ENCODE measurements at places on chromosomes 2 and 18. TPM values are rescaled to one million over a fixed set of nuclear protein-coding genes. Genes with fewer than 3 reads are reported as not detected.

DNA sequence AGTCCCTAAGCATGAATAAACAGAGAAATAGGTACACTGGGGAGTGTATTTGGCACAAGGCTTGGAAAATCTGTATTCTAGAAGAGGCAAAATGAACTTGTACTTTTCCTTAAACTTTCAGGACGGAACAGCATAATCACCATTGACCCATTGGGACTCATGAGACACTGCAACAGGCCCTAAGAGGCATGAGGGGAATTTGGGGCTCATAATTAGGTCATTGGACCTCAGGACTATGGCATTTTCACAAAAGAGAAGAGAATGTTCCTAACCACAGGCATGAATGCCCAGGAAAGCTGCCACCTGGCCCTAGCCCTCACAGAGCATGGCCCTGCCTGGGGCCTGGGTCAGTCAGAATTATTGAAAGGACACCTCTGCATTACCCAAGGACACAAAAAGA is 67.9 kb upstream of the PIK3C3 start:
- no peak for DNase-seq

- no peak for DNase-seq
These were observed 40.3 kb upstream of the RALBP1 start for GRCh38 chr18:9435041-9435440.

DNA sequence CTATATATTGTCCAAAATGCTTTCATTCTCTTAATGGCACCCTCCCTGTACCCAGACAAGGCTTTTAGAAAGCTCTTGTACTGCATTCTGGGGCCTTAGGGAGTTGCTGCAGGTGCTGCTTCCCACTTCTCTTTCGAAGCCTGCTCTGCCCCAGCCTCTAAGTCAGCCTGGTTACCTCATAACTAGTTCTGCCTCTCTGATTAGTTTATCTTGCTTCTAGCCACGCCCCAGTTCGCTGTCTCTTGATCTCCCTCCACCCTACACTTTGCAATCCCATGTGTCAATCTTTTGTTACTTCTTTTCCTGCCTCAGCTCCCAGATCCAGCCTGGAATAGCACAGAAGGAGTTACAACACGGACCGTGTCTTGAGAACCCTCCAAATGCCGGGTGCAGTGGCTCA is 13.8 kb upstream of the NCOA1 start:
- no peak for DNase-seq

- peak; percentile 44 for DNase-seq
These were observed 743 bp downstream of the XPO1 start for GRCh38 chr2:61537277-61537949.

- DNase-seq: no peak
These were observed 13.2 kb downstream of the NABP1 start for GRCh38 chr2:191691016-191691735.

DNA sequence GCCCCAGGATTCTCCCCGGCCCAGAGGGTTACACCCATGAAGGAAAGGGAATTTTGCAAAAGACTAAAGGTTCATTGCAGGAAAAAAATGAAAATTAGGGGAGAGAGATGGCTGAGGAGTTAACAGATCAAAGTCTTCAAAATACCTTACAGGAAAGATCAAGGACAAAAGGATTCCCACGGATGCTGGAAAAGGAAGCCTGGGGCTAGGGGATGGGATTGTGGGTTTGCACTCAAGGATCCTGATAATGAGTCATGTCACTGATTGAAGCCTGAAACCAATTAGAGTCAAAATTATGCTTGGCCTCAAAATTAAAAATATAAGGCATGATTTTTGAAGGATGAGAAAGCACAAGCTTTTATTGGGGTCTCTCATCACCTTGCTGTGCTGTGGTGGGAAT is 32.6 kb upstream of the COPS8 start:
- DNase-seq: no peak

- no peak for DNase-seq
These were observed 670.8 kb downstream of the TDRD15 start for GRCh38 chr2:21794611-21795010.

DNA sequence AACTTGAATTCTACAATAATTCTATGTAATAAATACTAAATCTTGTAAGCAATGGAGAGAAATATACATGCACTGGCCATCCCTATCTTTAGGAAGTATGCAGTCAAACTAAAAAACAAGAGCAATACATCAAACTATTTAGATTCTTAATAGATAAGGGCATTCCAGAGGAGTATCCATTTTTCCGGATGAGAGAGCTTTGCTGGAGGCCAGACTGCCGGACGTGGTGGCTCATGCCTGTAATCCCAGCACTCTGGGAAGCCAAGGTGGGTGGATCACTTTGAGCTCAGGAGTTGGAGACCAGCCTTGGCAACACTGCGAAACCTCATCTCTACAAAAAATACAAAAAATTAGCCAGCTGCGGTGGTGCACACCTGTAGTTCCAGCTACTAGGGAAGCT is 60.8 kb downstream of the KIF5C start:
- DNase-seq: no peak

GRCh38 chr18:79866889-79867574 is 69.3 kb downstream of the KCNG2 start:
- no peak for DNase-seq

- no peak for DNase-seq
These were observed 6.1 kb downstream of the ARPC2 start for GRCh38 chr2:218223046-218223445.

The STARD6 gene
- total RNA-seq: not detected

DNA sequence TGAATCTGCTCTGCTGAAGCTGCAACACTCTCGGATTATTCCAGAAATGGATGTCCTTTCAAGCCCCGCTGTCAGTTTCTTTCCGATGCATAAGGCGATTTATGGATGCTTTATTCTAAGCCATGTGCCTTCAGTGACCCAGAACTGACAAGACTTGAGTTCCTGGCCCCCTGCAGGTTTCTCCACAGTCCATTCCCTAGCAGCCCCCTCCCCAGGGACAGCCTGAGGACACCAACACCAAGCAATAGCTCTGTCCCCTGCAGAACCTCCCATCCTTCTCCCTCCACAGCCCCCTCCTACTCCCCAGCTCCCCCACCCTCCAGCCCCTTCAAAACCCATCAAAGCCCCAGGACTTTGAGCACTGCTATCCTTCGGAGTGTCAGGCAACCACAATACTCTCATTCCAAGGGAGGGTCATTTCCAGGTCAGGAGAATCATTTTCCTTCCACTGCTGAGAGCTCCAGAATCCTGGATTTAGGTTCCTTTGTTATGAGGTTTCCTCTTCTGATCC is 24.6 kb upstream of the SPP2 start:
- no peak for DNase-seq

DNA sequence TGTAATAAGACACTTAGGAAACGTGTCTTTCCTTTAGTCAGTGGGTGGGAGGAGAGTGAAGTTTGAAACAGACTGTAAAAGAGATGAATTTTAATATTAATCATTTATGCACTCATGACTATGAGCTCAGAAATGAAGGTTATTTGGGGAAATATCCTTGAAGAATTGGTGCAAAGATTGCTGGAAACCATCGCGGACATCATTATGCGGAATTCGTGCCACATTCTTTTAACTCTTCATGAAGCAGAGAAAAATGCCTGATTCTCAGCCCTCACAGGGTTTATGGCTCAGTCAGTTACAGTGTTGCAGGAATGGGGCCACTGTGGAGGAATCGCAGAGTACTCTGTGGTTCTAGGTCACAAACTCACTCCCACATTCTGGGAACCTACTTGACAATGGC is 109.7 kb downstream of the RGPD3 start:
- no peak for DNase-seq

GRCh38 chr2:15147591-15147990 is 413.5 kb downstream of the NBAS start:
- no peak for DNase-seq

GRCh38 chr2:228038967-228039366 is 142.5 kb downstream of the SPHKAP start:
- no peak for DNase-seq

DNA sequence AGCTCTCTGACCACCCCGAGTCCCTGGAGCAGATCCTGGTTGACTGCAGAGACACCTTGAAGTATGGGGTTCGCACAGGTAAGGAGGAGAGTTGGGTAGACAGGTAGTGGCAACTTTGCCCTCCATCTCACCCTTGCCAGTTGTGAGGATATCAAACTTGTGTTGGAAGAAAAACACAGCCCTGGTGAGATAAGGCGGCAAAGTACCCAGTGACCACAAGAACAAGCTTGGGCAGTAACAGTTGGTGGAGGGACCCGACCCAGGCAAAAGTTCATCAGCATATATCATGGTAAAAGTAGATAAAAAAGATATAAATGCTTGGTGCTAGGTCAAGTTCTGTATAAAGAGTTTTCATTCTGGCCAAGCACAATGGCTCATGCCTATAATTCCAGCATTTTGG is 14.4 kb downstream of the GAD1 start:
- DNase-seq: no peak

DNA sequence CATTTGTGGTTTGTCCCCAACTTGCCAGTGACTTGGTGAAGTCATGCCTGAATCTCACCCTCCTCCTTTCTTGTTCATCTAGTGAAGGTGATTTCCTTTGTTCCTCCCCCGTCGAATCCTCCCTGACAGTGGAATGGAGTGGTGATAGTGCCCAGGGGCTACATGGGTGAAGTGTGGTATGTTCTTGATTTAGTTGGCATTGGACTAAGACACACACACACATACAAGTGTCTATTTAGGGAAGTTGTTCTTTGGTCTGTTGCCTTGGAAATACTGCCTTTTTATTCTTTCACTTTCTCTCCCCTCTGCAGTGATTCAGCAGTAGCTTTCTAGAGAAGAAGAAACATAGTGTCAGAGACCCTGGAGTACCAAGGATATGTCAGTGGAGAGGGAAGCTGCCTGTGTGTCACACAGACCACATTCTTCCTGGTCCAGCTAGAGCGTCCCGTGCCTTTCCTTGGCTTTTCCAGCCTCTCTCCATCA is 10.9 kb downstream of the INPP4A start:
- peak; percentile 32 for DNase-seq

The RAX gene
- not detected for total RNA-seq

DNA sequence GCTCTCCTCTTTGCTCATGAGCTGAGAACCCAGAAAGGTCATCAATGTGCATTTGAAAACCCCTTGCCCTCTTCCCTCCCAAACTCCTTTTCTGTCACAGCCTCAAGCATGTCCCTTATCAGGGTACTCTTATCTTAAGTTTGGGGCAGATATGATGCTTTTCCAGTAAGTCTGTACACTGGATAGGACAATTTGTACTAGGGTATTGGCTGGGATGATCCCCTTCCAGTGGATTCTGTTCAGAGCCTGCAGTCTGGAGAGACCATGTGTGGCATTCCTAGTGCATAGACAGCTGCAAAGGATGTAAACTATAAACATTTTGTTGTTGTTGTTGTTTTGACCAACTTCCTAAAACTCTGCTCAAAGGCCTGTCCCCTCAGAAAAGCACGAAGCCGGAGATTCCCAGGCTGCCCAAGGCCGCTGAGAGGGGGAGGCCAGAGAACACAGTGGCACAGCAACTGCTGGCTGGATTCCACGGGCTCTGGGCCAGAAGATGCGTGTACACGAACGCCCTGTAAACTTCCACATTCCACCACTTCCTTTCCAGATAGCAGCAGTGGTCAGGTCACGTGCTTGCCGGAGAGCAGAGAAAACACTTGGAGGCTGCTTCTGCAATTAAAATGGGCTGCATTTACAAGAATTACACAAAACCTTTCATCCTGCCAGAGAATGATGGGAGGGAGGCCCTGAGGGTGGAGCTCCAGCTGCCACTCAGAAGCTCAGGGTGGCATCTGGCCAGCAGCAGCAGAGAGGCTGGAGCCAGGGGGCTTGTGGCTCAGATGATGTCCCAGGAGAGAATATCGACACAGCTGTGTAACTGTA is 42.1 kb downstream of the BMP10 start:
- peak; percentile 95 for DNase-seq

DNA sequence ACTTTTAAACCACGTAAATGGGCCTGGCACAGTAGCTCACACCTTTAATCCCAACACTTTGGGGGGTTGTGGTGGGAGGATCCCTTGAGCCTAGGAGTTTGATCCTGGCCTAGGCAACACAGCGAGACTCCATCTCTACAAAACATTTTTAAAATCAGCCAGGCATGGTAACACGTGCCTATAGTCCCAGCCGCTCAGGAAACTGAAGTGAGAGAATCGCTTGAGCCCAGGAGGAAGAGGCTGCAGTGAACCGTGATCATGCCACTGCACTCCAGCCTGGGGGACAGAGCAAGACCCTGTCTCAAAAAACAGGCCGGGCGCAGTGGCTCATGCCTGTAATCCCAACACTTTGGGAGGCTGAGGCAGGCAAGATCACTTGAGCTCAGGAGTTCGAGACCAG is 12.2 kb downstream of the ROCK1 start:
- DNase-seq: no peak

The BCL2L11 gene
- total RNA-seq: 5.4 TPM

DNA sequence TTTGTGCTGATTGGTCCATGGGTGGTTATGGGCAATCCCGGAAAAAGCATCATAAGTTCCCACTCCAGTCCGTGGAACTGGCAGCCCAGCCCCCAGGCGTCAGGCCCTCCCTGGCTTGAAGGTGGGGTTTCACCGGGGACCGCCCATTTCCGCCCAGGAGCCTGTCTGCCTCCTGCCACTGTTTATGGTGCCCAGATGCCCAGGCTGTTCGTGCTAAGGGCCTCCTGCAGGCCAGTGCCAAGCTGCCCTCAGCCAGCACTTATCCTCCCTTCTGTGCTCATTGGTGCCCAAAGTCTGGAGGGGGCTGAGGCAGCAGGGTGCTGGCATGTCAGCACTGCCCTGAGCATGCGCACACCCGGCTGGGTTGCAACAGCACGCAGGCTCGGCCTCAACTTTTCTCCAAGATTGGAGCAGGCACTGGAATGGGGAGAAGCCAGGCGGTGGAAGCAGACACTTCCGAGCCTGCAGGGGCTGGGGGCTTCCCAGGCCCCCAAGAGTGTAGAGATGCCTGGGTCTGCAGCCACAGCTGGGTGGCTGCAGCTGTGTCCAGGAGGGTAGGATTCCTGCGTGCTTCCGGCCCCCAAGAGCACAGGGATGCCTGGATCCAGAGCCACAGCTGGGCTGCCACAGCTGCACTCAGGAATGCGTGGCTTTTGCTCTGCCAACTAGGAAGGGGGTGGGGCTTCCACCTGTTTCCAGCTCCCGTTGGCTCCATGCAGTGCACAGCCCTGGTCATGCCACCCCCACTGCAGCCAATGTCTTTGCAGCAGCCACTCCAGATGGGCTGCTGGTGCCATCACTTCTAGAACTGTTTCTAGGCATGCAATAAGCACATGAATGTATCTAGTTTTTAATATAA is 74.0 kb downstream of the AGPS start:
- no peak for DNase-seq

DNA sequence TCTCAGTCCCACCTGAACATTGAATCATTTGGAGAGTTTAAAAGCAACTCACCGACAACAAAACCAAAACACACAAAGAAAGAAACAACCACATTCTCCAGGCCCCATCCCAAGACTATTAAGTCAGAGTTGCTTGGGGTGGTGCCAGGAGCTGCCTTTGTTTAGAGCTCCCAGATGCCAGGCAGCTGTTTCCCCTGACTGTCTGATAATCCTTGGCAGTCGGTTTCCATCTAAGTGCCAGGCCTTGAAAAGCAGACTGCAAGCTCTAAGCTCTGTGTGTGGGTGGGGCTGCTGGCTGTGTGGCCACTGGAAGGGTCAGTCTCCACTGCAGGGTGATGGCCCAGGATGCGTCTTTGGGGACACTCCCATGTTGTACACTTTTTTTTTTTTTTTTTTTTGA is 255.3 kb upstream of the AGAP1 start:
- peak; percentile 44 for DNase-seq

- no peak for DNase-seq
These were observed 1.7 kb upstream of the MLPH start for GRCh38 chr2:237485304-237485703.

GRCh38 chr2:144215207-144215606 is 304.7 kb downstream of the ZEB2 start:
- no peak for DNase-seq

- peak; percentile 32 for DNase-seq
These were observed 107.2 kb upstream of the ZNF236 start for GRCh38 chr18:76715012-76715610.

The CABLES1 gene
- 25.0 TPM for total RNA-seq
